AG08395 (cell line): ENCODE measurements at places on chromosomes 6 and 20.
A peak's percentile ranks its signal among the peaks of the same experiment; 100 is the strongest.

- DNase-seq, result peak; percentile 35
Observed at GRCh38 chr20:57628047-57628961, 8.1 kb upstream of the ZBP1 start.

- no peak for DNase-seq
Observed at GRCh38 chr20:31633339-31633914, 4.3 kb upstream of the COX4I2 start.

DNA sequence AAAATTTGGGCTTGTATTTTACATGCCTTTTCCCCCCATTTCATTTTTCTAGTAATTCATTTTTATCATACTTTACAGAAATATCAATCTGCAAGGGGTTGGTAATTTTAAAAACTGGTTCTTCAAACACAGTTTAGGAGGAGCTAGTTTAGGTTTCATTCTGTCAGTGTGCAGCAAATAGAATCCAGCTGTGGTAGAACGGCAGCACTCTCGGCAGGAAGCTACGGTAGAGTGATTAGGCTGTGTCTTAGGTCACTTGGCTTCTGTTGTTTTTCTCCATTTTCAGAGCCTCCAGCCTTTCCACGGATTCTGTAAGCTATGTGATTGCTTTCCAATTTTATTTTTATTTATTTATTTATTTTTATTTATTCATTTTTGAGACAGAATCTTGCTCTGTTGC is 32.7 kb downstream of the TLDC2 start:
- peak; percentile 10 for DNase-seq

GRCh38 chr6:141349710-141350109 is 783.0 kb upstream of the GJE1 start:
- DNase-seq, result no peak

GRCh38 chr6:145045582-145045981 is 689.7 kb downstream of the EPM2A start:
- DNase-seq, result no peak

- DNase-seq, result no peak
Observed at GRCh38 chr6:56765494-56765893, 122.8 kb upstream of the DST start.

GRCh38 chr20:35699957-35700624 is 886 bp downstream of the ROMO1 start:
- no peak for DNase-seq

- DNase-seq, result no peak
Observed at GRCh38 chr6:140079328-140079727, 704.9 kb upstream of the CITED2 start.

GRCh38 chr6:162271922-162272321 is 455.6 kb downstream of the PRKN start:
- no peak for DNase-seq

DNA sequence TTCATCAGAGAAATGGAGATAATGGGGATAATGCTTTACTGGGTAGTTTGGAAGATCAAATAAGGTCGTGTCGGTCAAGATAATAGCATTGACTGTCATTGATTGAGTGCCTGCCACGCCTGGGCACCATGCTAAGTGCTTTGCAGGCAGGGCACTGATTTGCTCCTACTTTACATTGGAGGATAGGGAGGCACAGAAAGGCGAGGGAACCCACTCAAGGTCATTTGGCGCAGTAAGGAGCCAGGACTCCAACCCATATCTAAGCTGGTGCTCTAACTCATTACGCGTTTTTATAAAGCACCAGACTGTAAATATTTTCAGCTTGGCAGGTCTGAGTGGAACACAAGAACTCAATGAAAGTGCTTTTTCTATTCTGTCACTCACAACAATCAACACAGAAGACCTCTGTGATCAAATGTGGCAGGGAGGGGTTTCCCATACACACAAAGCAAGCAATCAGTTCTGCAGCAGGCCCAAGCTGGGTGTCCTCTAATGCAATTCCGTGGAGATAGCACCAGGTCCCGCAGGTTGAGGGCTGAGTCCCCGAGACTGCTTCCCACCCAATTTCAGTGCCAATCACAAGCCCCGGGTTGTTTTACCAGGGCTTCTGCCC is 373.6 kb downstream of the CDH26 start:
- DNase-seq, result no peak

DNA sequence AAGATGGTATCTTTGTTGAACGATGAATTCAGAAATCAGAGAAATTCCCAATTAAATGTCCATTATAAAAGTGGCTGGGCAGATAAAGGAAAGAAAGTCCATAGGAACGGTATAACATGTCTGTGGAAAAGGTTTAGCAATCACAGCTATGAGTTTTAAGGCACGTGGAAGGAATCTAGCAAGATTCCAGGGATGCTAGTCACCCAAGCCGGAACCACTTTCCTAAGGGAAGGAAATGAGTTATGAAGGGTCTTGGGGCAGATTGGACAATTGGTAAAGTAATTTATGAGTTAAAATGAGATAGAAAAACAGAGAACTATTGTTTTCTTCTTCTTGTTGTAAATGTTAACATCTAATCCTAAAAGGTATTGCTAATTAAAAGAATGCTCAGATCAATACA is 384.8 kb downstream of the ADGRB3 start:
- peak; percentile 3 for DNase-seq

DNA sequence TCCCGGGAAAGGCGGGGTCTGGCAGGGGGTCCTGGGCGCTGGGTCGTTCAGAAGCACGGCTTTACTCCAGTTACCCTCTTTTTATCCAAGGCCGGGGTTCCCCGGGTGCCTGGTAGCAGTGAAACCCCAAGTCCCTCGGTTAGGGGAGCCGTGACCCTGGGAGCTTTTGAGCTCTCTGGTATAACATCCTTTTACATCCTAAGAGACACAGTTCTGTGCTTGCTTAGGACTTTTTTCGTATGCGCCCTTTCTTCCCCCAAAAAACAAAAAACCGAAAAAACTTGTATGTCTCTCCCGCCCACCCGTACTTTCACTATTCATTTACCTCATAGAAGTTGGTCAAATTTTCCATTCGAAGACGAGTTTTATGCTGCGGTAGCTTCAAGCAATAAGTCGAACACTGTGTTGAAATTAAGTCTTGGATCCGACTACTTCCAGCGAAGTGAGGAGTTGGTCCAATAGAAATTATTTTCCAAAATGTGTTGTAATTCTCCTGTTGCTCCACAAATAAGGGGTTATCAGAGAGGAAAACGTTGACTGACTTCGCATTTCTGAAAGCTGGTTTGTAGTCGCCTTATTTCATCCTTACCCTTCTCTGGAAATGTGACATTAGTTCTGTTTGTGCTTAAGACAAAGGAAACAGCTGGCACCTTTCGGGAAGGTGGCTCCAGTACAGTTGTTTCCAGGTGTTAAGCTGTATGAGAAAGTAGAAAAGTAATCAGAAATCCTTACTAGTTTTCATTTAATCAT is 816 bp upstream of the MAN1A1 start:
- peak; percentile 32 for DNase-seq

DNA sequence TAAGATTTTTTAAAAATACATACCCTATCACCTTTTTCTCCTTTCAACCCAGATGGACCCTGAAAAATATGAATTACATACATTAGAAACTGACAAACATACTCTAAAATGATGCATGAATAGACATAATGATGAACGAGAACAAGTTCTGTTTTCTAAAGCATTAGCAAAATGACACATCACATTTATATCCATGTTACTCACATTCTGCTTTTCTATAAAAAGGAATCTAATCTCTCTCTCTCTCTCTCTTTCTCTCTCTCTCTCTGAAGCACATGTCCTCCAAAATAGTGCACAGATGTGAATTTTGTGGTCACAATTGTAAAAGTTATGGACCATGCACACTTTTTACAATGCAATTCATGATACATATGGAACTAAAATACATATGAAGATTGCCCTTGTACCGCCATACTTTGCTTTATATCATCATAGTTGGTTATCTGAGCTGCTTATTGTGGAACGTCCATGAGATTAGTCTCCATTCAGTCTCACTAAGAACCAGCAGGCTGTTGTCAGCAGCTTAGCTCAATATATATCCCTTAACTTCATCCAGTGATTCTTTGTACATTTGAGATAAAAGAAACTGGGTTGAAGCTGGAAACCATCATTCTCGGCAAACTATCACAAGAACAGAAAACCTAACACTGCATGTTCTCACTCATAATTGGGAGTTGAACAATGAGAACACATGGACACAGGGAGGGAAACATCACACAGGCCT is 114.2 kb downstream of the COL12A1 start:
- no peak for DNase-seq

- no peak for DNase-seq
Observed at GRCh38 chr6:97009781-97010492, 85.4 kb downstream of the KLHL32 start.

GRCh38 chr6:127851197-127851596 is 49.7 kb downstream of the THEMIS start:
- DNase-seq, result peak; percentile 8

DNA sequence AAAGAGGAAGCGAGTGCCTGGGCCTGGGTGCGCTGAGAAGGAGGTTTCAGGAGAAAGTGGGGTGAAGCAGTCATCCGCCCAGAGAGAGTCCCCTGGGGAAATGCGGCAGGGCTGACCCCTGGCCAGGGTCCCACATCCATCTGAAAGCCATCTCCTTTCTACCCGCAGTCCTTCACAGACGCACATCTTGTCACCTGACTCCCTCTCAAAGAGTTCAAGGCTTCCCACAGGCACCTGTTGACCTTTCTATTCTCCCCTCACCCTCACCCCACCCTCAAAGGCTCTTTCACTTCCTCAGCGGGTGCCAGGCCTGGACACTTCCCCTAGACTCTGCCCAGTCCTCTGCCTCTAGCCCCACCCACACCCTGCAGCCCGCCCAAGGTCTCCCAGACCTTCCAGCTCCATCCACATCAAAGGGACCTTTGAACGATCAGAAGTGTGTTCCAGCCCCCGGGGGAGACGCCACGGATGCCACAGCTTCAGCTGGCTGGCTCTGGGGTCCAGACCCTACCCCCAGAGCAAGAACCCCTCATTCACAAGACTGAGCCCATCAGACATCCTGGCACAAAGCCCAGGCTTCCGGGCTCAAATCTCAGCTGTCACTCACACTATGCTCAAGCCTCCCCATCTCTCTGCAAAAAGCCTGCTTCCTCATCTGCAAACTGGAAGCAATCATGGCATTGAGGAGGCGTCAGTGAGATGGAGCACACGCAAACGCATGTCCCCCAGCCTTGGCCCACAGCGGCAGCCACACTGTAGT is 2.1 kb downstream of the CTSZ start:
- no peak for DNase-seq

DNA sequence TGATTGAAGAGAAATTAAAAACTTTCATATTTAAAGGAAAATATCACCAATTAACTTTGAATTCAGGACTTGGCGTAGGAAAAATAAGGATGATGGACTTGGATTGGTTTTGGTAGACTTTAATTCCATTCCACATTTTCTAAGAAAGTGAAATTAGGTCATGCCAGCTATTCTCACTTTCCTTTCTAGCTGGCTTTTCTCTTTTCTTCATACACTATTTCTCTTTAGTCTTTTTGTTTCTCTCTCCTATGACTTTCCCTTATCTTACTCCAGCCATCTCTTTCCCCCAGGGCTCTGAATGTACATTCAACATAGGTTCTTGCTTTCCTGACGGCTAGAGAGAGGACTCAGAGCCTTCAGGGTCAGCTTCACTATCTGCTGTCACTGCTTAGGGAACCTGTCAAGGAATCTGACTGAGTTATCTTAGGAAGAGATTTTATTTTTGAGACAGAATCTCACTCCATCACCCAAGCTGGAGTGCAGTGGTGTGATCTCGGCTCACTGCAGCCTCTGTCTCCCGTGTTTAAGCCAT is 61.4 kb upstream of the MCM9 start:
- no peak for DNase-seq
